WTC11 (cell line): ENCODE measurements at places on chromosomes 2 and 18.

DNA sequence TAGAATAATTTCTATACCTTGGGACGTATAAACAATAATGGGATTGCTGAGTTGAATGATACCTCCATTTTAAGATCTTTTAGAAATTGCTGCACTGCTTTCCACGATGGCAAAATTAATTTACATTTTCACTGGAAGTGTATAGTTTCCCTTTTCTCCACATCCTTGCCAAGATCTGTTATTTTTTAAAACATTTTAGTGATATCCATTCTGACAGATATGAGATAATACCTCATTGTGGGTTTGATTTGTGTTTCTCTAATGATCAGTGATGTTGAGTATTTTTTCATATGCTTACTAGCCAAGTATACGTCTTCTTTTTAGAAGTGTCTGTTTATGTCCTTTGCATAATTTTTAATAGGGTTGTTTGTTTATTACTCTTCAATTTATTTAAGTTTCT, 908.5 kb upstream of the CNTNAP5 start:
- no peak for DNase-seq

- no peak for DNase-seq
Measured at GRCh38 chr18:49862656-49863385, 49.5 kb upstream of the ACAA2 start.

- DNase-seq: peak; percentile 39
Measured at GRCh38 chr2:236972491-236973342, 113.0 kb upstream of the COPS8 start.

DNA sequence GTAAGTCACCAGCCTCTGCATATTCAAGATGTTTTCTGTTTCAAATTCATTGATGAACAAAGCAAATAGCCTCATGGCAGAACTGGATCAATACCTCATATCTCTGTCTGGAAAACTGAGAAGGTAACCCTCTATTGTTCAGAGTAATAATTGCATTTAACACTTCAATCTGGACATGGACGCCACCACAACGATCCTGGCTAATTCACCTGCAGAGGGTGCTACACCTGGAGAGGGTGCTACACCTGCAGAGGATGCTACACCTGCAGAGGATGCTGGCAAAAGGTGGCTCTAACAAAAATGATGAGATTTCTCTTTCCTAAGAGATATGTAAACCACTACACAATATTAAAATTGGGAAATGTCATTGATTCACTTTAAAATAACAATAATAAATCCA, 183.1 kb upstream of the HNRNPA3 start:
- peak; percentile 36 for DNase-seq

GRCh38 chr2:171348056-171348455, 85.7 kb downstream of the METTL8 start:
- no peak for DNase-seq

DNA sequence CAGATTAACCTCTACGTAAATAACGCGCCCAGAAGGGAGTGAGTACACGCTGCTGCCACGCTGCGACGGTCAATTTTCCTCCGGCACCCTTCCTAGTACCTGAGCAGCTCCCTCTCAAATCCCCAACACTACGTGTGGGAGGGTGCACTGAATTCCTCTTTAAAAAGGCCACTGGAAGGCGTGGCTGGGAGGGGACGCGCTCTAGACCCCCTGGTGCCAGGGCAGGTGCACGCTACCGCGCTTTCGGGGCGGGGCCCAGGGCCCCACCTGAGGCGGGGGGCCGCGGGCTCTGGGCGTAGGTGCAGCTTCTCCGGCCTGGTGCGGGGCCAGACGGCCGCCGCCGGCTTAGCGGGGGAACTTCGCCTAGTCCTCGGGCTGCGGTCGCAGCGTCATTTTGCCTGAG, 668 bp upstream of the ANKRD12 start:
- DNase-seq: peak; percentile 83

DNA sequence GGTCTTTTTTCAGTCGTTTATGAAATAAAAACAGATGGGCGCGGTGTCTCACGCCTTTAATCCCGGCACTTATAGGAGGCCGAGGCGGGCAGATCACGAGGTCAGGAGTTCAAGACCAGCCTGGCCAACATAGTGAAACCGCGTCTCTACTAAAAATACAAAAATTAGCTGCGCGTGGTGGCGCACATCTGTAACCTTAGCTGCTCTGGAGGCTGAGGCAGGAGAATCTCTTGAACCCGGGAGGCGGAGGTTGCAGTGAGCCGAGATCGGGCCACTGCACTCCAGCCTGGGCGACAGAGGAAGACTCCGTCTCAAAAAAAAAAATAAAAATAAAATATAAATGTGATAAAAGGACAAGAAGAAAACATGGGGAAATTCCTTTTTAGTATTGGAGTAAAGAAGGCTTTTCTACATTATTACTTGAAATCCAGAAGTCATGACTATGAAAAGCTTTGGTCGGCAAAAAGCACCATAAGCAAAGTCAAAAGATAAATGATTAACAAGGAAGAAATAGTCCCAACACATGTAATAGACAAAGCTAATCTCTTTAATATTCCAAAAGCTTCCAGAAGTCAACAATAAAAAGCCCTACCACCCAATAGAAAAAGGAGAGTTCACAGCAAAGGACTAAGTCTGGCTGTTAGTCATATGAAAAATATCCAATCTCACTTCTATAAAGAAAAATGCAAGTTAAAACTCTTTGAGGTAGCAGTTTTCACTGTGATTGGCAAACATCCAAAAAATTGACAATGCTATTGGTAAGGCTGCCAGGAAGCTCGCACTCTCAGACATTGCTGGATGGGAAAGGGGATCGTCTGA, 1.4 kb upstream of the FAM168B start:
- no peak for DNase-seq

GRCh38 chr18:34999756-35000289, 41.4 kb upstream of the MAPRE2 start:
- DNase-seq: no peak

DNA sequence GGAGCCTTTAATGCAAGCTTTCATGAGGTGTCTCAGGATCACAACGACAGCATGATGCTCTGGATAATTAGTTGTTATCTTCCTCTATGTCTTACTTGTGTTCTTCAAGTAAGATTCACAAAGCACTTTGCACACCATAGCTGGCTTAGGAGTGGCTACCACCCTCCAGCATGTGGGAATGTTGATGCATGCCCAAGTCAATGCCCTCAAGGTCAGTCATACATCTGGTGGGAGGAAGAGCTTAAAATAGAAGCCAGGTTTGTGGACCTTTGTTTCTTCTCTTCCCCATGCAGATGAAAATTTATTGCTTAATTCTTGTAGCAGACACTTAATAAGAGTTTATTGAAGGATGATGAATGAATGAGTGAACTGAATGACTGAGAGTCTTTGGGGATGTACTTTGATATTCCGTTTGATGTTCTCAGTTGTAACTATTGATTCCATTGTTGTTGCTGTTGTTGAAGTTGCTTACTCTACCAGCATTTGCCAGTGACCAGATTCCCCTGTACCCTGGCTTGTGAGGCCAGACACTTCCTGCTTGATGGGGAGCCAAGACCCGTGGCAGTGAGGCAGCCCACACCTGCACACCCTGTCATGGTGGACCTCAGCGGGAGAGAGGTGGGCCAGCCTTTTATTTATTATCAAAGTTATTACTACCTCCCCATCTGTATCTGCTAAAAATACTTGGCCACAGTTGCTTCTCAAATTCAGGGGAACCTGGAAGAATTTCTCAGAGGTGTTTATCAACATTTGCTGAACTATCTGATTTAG, 137.8 kb downstream of the LAMA3 start:
- DNase-seq: no peak

GRCh38 chr2:63663013-63663864, 74.5 kb downstream of the MDH1 start:
- DNase-seq: no peak

DNA sequence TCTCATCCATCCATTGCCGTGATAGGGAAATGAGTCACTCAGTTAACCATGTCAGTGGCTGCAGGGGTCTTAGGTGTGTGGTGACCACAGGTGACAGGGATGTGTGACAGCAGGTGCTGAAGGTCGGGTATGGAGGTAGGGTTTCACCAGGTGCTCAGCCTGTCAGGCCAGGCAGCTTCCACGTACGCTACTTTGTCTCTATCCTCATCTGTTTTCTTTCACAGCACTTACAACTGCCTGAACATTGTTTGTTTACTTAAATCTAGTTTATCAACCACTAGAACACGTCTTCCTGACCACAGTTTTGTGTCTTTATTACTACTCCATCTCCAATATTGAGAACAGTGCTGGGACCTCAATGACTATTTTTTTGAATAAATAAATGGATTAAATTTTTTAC, 11.4 kb upstream of the UXS1 start:
- no peak for DNase-seq

DNA sequence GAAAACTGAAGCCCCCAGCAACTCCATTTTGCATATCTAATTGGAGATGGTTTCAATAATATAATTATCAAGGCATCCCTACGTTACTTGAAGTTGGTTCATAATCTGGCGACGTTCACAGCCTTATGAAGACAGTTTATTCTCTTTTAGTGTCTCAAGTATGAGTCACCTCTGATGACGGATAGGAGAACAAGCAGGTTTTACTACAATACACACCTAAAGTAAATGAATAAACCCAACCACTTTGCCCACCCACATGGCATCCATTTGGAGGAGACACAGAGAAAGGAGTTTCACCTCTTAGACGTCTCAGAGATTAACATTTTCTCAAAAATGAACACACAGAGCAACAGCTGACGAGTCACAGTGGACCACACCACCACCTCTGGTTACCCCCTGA, 40.8 kb downstream of the BCL11A start:
- DNase-seq: no peak

- DNase-seq: peak; percentile 88
Measured at GRCh38 chr2:232633413-232634205, at the start of gene EFHD1. Gene EFHD1, plus strand, starts transcription at chr2:232633604. Its CDS starts 101 bp downstream, at chr2:232633705.

DNA sequence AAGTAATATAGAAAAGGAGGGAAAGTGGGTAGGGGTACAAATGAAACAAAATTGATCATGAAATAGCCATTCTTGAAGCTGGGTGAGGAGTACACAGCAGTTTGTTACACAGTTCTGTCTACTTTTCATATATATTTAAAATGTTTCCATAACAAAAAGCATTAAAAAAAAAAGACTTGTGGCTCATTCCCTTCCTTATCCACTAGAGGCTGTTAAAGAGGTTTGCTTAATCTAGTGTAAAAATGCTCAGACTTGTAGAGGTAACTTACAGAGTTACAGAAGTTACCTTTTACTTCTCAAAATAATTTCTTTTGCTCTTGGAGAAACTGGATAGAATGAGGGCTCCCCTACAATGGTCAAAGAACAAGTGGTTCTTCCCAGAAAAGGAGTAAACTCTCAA, 8.1 kb upstream of the WIPF1 start:
- DNase-seq: no peak

DNA sequence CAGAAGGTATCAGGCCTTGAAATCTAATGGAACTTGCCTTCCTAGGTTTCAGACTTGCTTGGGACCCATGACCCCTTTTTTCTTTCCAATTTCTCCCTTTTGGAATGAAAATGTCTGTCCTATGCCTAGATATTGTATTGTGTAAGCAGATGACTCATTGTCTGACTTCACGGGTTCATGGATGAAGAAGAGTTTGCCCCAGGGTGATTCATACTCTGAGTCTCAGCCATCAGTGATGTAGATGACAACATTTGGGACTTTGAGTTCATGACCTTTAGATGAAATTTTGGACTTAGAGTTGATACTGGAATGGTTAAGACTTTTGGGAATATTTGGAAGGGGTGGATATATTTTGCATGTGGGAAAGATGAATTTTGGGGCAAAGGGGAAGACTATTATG, 11.2 kb upstream of the SCYGR5 start:
- no peak for DNase-seq

DNA sequence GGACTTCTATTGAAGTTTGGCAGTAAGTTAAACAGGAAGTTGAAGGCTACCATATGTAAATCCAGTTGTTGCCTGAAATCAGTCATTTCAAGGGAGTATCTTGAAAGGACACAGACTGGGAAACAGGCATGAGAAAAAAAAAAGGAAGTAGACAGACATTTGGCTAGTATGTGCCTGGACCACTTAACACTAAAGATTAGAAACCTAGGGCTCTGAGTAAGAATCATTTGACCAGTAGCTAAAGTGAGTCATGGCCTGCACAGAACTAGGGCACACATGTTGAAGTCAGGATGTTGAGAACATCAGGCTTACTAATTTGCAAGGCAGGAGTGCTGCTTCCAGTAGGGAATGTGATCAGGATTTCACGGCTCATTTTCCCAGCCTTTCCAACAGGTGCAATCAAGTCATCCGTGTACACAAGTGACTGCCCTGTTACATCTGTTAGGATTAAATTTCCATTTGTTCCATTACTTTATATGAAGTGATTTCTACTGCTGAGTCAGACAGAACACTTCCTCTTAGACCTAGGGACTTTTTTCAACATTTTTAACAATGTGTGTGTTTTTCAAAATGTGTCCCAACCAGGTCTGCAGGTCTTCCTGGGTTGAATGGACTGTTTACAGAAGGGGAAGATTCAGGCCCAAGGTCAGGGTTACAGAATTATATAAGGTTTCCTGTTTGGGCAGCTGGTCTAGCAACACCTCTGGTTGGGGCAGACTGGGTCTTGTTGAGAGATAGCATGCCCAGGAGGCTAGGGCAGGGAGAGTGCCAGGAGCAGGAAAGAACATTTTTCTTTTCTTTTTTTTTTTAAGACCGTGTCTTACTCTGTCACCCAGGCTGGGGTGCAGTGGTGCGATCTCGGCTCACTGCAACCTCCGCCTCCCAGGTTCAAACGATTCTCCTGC, 145.6 kb downstream of the TGIF1 start:
- no peak for DNase-seq

DNA sequence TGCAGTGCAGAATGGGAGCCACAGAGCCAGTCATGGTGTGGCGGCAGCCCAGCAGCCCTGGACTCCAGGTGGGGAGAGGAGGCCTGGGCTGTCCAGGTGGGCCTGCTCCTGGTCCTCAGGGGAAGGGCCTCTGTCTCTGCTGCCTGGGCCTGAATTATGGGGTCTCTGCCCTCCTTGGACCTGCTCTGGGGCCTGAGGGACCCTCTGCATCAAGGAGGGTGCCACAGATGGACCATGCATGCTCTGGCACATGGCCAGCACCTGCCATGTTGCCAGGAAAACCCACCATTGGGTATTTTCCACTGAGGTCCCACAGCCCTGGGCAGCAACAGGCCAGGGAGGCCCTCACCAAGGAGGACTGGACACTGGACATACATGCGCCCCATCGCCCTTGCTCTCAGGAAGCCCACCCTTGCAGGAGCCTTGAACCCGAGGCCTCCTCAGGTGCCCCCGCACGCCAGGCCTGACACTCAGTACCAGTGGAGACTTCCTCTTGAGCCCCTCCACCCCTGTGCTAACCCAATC, 107.1 kb downstream of the NDUFA10 start:
- no peak for DNase-seq

- DNase-seq: no peak
Measured at GRCh38 chr2:72947952-72948830, 30.9 kb downstream of the EMX1 start.

GRCh38 chr18:10820681-10821080, 294.9 kb downstream of the NAPG start:
- DNase-seq: no peak
